ENCODE measurements at places on chromosomes 7 and 10. TPM values are rescaled to one million over a fixed set of nuclear protein-coding genes. Genes with fewer than 3 reads are reported as not detected.

MRM2 gene
- total RNA-seq: 18.0 TPM

TASOR2 gene
- total RNA-seq: 98.6 TPM

PDK4 gene
- 797 TPM for total RNA-seq

KCNH2 gene
- total RNA-seq: 0.16 TPM

PRLHR gene
- total RNA-seq: not detected

STEAP1B gene
- 1.0 TPM for total RNA-seq

AP3M1 gene
- 23.2 TPM for total RNA-seq

MCM10 gene
- 0.15 TPM for total RNA-seq

RHOBTB1 gene
- total RNA-seq: 14.6 TPM

CTTNBP2 gene
- total RNA-seq: 37.0 TPM

TRIM74 gene
- 0.88 TPM for total RNA-seq

RAB19 gene
- 2.3 TPM for total RNA-seq

CUZD1 gene
- total RNA-seq: 1.8 TPM

TMEM229A gene
- not detected for total RNA-seq

CNNM1 gene
- 0.88 TPM for total RNA-seq

TRPV6 gene
- total RNA-seq: 19.8 TPM

TMEM273 gene
- total RNA-seq: 29.8 TPM

NUTM2B gene
- 0.16 TPM for total RNA-seq

PIK3AP1 gene
- 26.9 TPM for total RNA-seq

VWC2 gene
- not detected for total RNA-seq

TEX47 gene
- total RNA-seq: not detected

P4HA1 gene
- total RNA-seq: 25.0 TPM

VAX1 gene
- not detected for total RNA-seq

ACBD7 gene
- not detected for total RNA-seq

CRHR2 gene
- total RNA-seq: under 0.01 TPM

NANOS1 gene
- 3.7 TPM for total RNA-seq

ZNF365 gene
- 1.8 TPM for total RNA-seq

NUTM2E gene
- not detected for total RNA-seq

MYL10 gene
- total RNA-seq: not detected
